Left colon (tissue), 2 donors: ENCODE measurements at places on chromosomes 16 and 17. TPM values are rescaled to one million over a fixed set of nuclear protein-coding genes. Genes with fewer than 3 reads are reported as not detected.
A peak's percentile ranks its signal among the peaks of the same experiment; 100 is the strongest.

DNA sequence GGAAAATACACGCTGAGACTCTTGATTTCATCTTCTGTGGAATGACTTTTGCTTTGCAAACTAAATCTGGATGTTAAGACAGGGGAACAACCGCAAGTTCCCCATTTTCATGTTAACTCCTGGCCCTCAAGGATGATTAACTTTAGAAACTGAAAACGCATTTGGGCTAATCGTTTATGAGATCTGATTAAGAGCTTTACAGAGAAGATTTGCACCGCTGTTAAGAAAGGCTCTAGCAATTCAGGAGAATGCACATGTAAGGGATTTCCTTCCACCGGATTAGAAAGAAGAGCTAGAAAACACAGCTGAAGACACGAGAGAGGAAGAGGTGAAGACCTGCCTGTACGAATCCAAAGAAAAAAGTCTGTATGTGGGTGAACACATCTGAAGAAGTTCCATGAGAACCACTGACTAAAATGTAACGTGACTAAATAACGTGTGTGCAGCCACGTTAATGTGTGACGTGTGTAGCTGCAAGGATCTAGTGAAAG is 106.4 kb downstream of the YPEL2 start:
- no peak for DNase-seq

DNA sequence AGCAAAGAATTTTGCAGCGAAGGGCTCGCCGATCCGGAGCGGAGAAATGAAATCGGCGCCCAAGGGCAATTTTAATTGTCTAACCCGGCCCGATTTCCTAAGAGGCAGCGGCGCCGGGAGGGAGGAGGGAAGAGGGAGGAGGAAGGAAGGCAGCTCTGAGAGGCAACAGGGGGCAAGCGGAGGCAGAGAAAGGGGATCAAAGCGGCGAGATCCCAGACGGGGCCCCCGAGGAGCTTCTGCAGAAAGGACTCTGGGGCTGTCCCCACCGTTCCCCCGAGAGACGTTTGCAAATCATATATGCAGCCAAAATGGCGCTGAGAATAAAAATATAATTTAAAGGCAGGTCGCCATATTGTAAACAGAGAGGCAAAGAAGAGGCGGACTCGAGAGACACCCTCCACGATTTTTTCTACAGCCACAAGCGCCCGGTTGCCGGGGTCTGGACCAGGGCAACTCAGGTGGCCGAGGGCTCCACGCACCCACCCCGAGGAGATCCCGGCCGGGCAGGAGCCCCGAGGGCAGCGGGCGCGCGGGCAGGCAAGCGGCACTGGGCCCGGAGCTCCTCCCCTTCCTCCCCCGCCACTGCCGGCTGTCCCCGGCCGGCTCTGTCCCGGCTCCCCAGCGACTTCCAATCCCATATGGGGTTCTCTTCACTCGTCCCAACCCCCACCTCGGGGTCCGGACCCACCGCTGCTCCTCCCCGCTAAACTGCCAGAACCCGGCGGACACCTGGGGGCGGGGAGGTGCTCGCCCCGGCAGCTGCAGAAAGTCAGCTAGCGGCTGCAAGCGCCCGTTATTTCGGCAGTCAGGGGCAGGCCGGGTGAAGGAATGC is 1.9 kb downstream of the PHF12 start:
- DNase-seq, result peak; percentile 79

- DNase-seq, result no peak
Observed at GRCh38 chr17:39996800-39997199, 16.2 kb downstream of the PSMD3 start.

DNA sequence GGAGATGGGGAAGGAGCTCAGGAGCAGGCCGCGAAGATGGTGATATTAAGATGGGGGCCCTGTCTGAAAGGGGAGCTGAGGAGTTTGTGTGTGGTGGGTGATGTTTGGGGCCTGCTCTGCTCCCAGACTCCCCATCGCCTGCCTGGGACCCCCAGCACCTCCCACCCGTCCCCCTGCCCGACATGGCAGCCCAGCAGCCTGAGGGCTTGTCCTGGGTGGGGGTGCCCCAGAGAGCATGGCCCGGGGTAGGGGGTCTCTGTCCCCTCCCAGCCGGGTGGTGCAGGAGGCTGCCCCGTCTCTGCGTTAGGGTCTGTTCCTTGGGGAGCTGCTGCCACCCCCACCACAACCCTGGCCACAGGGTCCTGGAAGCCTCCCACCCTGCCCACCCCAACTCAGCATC is 5.2 kb downstream of the CDH15 start:
- DNase-seq, result no peak

- peak; percentile 52 for DNase-seq
Observed at GRCh38 chr17:7292729-7293128, 1.7 kb downstream of the YBX2 start.

DRC7 gene
- total RNA-seq, result not detected

- no peak for DNase-seq
Observed at GRCh38 chr16:57801098-57801808, 1.0 kb downstream of the KIFC3 start.

MEIOB gene
- not detected for total RNA-seq

DNA sequence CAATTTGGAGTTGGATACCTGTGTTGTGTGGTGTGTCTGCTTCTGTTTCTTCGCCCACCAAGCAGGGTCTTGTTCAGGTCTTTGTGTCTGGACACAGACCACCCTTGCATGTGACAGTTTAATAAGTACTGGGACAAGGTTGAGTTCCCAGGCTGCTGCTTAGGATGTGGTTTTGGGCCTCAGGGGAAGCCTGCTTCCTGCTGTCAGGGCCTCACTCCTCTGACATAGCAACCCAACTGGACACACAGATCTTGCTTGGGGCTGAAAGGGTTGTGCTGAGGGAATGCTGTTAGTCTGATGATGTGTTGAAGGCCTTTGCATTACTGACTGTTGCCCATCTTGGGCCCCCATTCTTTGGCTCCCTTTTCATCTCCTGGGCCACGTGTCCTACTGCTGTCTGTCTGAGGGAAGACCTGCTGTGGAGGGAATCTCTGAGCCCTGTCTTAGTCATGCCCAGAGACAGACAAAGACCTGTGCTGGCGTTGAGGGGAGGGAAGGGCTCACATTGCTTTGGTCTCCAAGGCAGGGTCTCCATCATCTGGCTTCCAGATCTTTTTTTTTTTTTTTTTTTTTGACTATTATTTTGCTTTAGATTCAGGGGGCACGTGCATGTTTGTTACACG is 4.7 kb upstream of the TGFB1I1 start:
- DNase-seq, result no peak

- no peak for DNase-seq
Observed at GRCh38 chr17:76232342-76232741, 8.0 kb downstream of the RNF157 start.

- DNase-seq, result no peak
Observed at GRCh38 chr17:74777901-74778515, 1.9 kb upstream of the NAT9 start.

DNA sequence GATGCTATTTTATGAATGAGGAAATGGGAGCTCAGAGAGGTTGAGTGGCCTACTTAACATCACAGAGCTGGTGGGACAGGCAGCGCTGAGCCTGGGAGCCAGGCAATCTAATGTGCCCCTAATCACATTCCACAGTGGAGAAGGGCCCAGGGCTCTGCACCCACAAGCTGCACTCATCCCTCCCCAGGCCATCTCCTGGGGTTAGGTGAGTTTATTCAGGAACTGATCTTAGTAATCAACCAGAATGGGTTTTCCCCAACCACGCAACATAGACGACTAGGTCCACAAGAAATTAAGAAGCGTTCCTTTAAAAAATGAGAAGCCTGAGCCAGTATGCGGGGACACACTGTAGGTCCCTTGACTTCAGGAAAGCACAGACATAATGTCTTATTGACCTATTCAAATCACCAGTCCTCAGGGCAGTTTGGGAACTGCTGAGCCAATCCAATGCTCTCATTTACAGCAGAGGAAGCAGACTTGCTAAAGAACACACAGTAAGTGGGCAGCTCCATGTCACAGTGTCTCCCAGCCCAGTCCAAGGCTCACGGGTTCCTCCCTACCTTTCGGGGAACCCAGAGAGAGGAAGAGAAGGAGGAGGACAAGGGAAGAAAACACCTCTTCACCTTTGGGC is 2.3 kb downstream of the MPP3 start:
- no peak for DNase-seq

FOXL1 gene
- 2.0 TPM for total RNA-seq

CCL15 gene
- 81.3 TPM for total RNA-seq
